Natural killer cell (primary cell): ENCODE measurements at places on chromosomes 3 and 15.

DNA sequence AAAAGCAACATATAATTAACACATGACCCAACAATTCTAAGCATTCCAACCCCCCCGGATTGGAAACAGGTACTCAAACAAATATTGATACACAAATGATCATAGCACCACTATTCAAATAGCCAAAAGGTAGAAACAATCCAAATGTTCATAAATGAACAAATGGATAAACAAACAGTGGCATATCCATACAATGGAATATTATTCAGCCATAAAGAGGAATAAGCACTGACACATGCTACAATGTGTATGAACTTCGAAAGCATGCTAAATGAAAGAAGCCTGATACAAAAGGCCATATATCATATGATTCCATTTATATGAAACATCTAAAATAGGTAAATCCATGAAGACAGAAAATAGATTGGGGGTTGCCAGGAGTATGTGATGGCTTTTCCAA is 62.8 kb downstream of the XRN1 start:
- no peak for DNase-seq

DNA sequence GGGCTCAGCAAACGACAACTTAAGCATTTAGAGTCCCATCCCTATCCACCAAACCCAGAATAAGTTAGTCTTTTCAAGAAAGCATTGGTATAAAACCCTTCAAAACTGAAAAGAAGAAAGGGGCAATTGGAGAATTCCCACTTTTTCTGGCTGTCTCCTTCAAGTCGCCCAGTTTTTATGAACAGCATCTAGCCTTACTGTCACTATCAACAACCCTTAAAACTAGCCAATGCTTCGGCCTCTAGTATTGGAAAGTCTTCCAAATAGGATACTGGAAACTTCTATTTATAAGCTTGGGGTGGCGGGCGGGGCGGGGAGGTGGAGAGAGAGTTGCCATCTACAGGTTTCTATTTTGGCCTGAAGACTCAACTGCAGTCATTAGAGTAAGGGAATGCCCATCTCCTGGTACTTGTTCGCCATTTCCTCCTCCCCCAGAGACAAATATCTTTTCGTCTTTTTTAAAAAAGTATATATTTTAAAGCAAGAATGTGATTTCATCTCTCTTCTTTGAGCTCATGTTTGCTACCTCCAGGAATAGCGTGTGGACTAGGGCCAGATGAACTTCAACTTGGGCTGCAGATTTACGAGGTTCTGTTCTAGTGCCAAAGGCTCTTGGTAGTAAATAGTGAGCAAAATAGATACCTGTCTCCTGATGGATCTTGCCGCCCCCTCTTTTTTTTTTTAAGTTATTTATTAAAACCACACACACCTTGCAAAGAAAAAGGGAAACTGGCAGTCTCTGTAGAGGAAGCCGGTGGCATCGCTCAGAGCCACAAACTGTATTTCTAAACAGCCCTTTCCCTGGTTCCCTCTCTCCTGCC is 2.7 kb downstream of the BCL6 start:
- DNase-seq: peak; percentile 56

- DNase-seq: peak; percentile 76
Observed at GRCh38 chr3:30319713-30320112, 286.7 kb upstream of the TGFBR2 start.

- no peak for DNase-seq
Observed at GRCh38 chr3:160643994-160644393, 33.0 kb upstream of the ARL14 start.

GRCh38 chr3:32577581-32578556 is 7.2 kb upstream of the DYNC1LI1 start:
- peak; percentile 25 for DNase-seq

DNA sequence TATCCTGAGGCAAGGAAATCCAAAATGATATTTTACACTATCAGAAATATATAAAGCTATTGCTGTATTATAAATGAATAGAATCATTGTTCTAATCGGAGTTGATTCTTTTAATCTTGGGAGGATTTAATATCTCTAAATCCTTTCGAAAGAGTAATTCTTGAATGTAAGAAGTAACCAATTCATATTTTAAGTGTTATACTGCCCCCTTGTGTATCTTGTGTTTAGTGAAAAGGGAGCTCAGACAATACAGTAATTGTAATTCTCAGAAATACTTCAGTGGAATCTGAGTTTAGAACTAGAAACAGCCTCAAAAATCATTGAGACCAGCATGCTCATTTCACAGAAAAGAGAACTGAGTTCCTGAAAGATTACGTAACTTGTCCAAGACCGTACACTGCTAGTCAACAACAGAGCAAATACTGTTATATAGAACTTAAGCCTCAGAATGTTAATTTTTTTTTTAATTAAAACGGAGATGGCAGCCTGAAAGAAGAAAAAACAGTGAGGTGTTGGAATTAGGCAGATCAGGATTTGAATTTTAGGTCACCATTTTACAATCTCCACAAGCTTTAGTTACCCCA is 42.9 kb downstream of the PLCH1 start:
- peak; percentile 59 for DNase-seq

- no peak for DNase-seq
Observed at GRCh38 chr3:39268549-39268900, 11.3 kb downstream of the CX3CR1 start.

- peak; percentile 64 for DNase-seq
Observed at GRCh38 chr3:151918253-151919029, 45.0 kb downstream of the SUCNR1 start.

- DNase-seq: no peak
Observed at GRCh38 chr3:43400781-43401730, 114.7 kb downstream of the SNRK start.

- DNase-seq: no peak
Observed at GRCh38 chr3:56467801-56468183, 475 bp downstream of the ERC2 start.
